ENCODE measurements at places on chromosomes 1 and 21.

DNA sequence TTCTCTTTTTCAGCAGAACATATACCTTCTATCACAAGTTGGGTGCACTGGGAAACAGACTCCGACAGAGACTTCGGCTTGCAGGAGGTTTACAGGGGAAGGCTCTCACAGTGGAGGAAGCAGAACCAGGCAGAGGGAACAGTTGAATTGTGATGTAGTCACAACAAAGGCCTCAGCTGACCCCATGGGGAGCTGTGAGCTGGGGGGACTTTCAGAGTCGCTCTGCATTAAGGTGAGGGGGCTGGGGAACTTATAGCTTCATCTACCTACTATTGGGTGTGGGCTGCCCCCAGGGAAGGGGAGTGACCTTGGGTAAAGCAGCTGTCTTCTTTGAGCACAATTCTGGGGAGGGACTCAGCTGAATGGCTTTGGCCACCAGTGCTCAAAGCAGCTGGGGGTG is 94.9 kb upstream of the POU3F1 start:
- no peak for DNase-seq

- no peak for DNase-seq
Observed at GRCh38 chr21:28074676-28075075, 918.0 kb downstream of the LTN1 start.

- DNase-seq, result no peak
Observed at GRCh38 chr1:13908128-13908527, 208.1 kb downstream of the PRDM2 start.

GRCh38 chr1:234697015-234697414 is 87.0 kb upstream of the IRF2BP2 start:
- no peak for DNase-seq

- DNase-seq, result peak; percentile 84
Observed at GRCh38 chr1:38559446-38560165, 300.0 kb downstream of the RRAGC start.

- DNase-seq, result no peak
Observed at GRCh38 chr1:68217060-68217554, 15.2 kb downstream of the WLS start.

- DNase-seq, result no peak
Observed at GRCh38 chr1:26291433-26291832, 11.5 kb downstream of the SH3BGRL3 start.
